ENCODE measurements at places on chromosomes 7 and 10.

- DNase-seq = no peak
Measured at GRCh38 chr7:28708033-28708951, 249.8 kb downstream of the TRIL start.

- no peak for DNase-seq
Measured at GRCh38 chr7:138008588-138009349, 6.9 kb upstream of the CREB3L2 start.

DNA sequence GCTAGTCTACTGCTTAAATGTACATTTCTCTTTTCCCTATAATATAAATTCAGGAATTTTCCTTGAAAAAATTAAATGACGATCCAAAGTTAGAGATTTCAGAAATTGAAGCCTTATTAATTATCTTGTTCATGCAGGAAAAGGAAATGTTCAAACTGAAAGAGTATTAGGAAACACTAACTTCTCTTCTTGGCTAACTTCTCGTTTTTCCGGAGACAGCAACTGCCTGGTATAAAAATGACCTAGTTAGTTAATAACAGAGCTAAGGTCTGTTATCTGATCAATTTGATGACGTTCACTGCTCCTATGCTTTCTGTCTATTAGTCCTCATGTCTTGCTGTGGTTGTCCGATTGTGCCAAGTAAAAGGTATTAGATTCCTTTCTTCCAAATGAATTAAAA lies 212.5 kb downstream of the DGKB start:
- DNase-seq = no peak

GRCh38 chr10:72315054-72315453 lies 39.7 kb downstream of the DNAJB12 start:
- no peak for DNase-seq

DNA sequence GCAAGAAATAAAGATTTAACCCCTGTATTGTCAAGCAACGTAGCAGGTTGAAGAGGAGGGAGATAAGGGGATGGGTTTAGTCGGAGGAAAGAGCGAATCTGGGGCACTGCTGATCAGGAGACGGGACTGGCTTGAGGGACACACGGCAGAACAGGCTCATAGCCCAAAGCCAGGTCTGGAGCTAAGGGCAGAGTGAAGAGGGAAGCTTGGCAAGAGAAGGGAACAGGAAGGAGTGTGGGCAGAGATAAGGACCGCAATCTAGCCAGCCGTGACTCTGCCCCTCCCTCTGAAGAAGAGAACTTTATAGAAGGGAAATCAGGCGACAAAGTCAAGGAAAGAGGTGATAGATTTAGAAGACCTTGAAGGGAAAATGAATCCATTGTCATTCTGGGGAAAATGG lies 67.6 kb downstream of the CAV1 start:
- DNase-seq = no peak

DNA sequence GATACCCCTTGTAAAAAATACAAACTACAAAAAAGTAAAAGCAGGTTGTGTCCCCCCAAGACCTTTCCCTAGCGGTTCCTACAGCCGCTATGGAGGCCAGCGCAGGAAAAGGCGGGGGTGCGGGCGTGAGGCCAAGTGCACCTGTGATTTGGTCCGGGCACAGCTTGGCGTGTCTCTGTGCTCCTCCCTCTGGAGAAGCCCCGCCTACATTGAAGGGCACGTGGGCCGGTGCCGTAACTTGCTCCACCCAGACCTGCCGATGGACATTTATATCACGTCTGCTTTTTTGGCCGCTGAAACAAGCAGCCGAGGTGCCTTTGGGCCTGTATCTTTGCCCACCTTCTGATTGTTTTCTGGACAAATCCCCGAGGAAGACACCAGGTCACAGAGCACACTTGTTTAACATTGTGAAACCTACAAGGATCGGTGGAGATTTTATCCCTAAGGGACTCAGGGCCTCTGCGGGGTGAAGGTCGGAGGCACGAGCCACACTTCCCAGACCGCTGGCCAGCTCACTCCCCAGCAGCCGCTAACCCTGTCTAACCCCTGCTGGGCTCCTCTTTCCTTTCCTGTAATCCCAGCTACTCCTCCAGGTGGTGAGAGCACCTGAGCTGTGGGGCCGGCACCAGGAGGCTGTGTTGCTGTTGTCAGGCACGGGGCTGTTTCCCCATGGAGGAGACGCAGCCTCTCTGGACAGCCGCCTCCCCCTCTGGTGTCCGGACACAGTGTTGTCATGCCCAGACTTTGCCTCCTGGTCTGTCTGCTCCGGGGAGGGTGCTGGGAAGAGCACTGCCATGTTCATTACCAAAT lies 18.8 kb upstream of the INPP5A start:
- no peak for DNase-seq

GRCh38 chr7:93026425-93026824 lies 91.4 kb downstream of the SAMD9 start:
- DNase-seq = no peak

GRCh38 chr10:51073453-51074237 lies 642 bp upstream of the PRKG1 start:
- DNase-seq = no peak

DNA sequence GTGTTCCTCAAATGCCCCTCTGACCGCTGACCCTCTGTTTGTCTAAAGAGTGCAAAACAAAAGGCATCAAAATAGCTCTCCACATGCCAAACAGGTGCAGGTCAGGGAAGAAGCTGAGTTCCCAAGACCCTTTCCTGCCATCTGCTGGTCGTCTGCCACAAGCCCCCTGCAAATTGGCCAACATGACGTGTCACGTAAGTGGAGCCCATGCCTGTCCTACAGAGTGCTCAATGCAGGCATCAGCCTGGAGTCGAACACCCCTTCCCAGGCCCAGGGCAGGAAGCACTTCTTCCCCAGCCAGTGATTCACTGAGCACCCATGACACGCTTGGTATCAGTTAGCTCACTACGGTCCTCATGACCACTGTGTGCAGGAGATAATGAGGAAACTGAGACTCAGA lies 14.1 kb downstream of the TMEM72 start:
- no peak for DNase-seq

DNA sequence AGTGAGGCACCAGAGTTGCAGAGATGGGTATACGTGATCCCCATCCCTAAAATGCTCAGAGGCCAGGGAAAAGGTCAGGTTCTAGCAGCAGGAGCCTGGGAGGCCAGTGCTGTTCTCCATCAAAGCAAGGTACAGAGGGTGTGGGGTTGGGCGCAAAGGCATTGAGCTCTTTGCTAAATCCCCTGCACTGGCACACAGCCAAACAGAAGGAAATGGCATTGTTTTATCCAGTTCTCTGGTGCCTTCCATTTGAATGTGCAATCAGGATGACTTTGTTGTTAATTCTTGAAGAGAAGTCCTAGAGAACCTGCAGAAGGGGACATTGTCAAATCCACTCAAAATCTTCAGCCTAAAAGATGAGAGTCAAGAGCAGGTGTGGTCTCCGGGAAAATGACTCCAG lies 111.3 kb upstream of the CHST15 start:
- no peak for DNase-seq

GRCh38 chr7:105905910-105906568 lies 29.6 kb upstream of the ATXN7L1 start:
- no peak for DNase-seq

Data from stimulated activated CD4-positive, alpha-beta T cell treated with anti-CD3 and anti-CD28 coated beads, TNF-alpha, amount 100 ng/mL, for 1 hour (primary cell).